Glutamatergic neuron (in vitro differentiated cells): ENCODE measurements at places on chromosomes 4 and X.

DNA sequence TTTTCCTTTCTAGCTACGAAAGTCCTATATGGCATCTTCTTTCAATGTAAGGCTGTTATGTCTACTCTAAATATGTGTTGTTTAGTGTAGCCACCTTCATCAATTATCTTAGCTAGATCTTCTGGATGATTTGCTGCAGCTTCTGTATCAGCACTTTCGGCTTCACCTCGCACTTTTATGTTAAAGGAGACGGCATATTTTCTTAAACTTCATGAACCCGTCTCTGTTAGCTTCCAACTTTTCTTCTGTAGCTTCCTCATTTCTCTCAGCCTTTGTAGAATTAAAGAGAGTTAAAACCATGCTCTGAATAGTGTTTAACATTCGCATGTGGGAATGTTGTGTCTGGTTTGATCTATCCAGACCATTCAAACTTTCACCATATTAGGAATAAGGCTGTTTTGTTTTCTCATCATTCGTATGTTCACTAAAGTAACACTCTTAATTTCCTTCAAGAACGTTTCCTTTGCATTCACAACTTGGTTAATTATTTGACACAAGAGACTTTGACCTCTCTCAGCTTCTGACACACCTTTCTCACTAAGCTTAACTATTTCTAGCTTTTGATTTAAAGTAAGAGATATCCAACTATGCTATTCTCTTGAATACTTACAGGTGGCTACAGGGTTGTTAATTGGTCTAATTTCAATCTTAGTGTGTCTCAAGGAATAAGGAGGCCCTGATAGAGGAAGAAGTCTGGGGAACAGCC, 476.8 kb downstream of the GABRG1 start:
- no peak for DNase-seq

DNA sequence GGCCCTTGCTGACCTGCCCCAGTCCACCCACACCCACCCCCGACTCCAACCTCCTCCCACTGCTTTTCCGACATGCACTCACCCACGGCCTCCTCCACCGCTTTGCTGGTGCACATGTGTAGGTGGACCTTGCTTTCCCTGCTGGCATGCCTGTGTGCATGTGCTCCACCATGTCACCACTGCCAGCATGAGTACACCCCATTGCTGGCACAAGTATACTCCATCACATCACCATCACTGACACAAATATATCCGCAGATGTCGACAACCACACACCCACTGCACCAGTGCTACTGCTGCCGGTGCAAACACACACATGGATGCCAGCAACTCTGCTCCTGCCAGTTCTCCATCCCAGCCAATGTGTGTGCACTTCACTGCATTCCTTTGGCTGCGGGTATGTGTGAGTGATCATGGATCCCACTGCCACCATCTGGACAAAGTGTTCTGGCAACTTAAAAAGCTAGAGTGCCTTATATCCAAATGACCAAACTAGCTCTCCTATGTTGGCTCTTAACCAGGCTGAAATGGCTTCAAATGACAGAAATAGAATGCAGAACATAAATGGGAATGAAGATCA, 1072.3 kb downstream of the RAPGEF2 start:
- no peak for DNase-seq

GRCh38 chr4:22240814-22241213, 275.1 kb downstream of the ADGRA3 start:
- no peak for DNase-seq

GRCh38 chr4:183355405-183355804, 33.2 kb upstream of the CLDN24 start:
- no peak for DNase-seq

DNA sequence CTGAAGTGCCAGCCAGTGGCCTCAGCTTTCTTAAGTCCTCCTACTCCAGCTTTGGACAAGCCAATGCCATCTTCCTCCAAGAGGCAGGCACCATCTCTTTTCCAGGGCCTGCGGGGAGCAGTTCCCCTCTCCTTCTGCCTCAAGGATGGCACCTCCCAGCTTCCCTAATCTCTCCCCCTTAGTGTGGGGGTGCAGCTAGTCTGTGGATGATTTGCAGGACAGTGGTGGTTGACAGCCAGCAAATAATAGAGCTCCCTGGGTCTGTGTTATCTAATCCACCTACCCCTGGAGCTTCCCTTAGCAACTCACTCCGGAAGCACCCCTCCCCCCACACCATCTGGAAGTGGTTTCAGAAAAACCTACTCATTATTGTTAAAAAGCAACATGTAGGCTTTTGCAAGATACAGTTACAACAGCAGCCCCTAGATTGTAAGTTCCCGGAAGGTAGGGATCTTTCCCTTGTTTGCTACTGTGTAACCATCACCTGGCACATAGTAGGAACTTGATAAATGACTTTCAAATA, 247.1 kb downstream of the BCOR start:
- no peak for DNase-seq

DNA sequence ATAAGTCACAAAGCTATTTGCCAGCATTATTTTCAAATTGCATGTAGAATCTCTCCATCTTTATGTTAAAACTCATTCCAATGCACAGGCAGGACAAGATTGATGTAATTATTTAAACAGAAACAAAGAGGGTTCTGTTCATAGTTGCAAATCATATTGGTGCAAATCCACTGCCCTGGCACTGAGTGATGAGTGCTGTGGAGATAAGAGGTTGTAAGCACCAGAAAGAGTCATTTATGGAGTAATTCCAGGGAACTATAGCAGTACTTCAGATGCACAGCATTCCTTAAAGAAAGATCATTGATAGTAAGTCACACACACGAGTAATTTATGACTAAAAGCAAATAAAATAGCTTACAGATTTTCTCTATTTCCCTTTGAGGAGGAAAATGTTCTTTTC, 337.7 kb upstream of the CTSO start:
- DNase-seq, result no peak

- DNase-seq, result no peak
These were observed 35.2 kb upstream of the LPAR4 start for GRCh38 chrX:78712336-78712735.

DNA sequence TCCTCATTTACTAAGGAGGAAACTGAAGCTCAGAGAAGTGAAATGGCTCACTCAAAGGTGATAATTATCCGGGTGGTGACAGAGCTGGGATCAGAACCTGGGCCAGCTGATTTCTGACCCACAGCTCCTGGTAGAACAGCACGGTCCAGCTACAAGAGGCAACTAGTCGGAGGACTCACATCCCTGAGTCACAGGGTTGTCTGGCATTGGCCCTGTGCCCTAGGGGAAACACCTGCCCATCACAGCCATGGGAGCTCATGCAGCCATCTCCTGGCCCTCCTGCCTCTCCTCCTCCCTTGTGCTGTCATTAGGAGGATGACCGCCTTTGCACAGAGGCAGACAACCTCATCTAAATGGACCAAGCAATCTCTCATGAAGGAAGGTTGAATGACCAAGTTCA, 115.2 kb upstream of the TSPAN5 start:
- DNase-seq, result no peak

DNA sequence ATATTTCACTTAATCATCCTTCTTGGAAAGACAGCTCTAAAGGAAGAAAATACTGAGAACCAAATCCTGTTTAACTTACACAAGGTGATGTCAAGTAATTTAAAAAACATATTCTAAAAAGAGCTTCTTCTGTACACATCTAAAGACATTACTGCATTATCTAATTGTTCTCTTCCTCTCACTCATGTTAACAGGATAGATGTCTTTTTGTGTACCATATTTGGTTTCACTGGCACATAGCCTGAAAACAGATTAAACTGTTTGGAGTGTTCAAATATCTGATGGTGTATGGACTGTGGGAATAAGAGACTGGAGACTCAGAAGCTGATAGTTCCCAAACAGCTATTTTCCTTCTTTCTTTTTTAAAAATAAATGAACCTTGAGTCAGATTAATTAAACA, 213.3 kb upstream of the MAB21L2 start:
- no peak for DNase-seq

- no peak for DNase-seq
These were observed 461.0 kb downstream of the RPA4 start for GRCh38 chrX:97344724-97345123.

DNA sequence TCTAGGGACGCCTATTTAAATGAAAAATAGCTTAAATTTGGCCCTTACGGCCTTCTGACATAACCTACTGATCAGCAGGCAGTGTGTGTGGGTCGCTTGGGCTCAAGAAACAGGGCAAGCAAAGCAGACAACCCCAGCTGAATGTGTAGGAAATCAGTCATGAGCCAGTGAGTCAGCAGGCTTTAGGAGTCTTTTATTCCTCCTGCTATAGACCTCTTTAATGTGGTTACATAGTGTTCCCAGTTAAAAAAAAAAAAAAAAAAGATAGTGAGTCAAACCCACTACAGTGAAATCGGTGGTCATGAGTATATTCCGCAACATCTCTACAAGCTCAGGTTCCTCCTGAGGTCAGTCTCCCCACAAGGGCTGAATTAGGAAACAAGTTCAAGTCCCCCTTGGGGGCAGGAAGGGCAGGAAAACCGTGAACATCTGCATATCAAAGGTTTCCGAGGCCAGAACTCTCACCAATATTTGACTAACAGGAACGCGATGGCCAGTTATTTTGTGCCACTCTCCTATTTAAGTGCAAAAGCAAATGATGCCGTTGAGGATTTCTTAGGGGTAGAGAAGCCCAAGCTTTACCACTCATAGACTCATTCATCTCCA, 32.7 kb downstream of the ACSL1 start:
- no peak for DNase-seq

DNA sequence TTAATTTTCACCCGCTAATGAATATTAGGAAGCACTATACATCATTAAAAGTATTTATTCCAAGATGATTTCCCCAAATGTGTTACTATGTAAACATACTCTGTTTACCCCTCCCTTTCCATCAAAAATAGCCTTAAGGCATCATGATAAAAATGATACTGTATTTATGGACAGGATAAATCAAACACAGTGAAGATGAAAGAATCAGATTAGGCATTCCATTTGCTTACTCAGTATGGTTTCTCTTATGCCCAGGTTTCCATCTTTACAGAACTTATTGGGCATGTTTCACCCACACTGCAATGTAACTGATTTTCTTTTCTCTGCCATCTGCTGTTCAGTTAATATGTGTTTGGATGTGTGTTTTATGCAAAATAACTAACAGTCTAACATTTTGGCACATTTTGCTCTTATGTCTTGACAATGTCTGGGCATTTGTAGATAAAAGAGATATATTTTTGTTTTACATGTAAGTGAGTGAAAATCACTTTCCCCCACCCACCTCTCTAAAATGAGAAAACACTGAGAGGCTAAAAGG, 445.2 kb downstream of the RPA4 start:
- DNase-seq, result no peak

DNA sequence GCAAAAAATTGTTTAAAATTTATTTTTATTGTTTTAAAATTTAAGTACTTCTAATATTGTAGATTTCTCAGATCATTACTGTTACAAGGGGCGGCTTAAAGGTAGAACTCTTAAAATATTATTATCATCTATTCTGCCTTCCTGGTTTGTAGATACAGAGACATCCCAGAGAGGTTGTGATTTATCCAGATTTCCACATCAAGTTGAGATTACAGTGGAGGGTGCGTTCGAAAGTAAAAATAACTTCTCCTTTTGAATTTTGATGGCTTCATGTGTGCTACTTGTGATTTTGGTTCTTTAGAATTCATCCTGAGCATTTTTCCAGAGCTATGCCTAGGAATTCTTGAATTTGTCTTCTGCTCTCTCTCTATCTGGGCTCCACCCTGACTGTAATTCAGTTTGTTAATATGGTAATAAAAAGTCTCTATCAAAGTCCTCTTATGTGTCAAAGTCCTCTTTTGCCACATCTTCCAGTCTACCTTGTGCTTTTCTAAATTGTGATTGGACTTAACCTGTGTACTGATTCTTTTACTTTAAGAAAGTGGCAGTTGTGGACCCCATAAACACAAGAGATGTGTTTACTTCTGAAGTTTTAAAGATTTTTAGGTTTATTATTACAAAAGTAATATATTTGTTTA, 37.2 kb downstream of the CLCN3 start:
- no peak for DNase-seq

- DNase-seq, result no peak
These were observed 190.4 kb downstream of the GABRB1 start for GRCh38 chr4:47221721-47222120.

GRCh38 chr4:74858921-74859562, 64.7 kb upstream of the BTC start:
- DNase-seq, result no peak

DNA sequence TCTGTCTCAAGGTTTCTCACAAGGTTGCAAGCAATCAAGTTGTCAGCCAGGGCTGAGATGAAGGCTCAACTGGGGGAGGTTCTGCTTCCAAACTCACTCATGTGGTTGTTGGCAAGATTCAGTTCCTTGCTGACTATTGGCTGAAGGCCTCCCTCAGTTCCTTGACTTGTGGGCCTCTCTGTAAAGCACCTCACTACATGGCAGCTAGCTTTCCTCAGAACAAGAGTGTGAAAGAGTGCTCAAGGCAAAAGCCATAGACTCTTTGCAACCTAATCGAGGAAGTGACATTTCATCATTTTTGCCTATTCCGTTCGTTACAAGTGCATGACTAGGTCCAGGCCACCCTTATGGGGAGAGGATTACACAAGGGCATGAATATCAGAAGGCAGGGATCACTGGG, 52.0 kb downstream of the CXorf58 start:
- no peak for DNase-seq

- no peak for DNase-seq
These were observed 10.1 kb downstream of the GDPD2 start for GRCh38 chrX:70432936-70433847.

DNA sequence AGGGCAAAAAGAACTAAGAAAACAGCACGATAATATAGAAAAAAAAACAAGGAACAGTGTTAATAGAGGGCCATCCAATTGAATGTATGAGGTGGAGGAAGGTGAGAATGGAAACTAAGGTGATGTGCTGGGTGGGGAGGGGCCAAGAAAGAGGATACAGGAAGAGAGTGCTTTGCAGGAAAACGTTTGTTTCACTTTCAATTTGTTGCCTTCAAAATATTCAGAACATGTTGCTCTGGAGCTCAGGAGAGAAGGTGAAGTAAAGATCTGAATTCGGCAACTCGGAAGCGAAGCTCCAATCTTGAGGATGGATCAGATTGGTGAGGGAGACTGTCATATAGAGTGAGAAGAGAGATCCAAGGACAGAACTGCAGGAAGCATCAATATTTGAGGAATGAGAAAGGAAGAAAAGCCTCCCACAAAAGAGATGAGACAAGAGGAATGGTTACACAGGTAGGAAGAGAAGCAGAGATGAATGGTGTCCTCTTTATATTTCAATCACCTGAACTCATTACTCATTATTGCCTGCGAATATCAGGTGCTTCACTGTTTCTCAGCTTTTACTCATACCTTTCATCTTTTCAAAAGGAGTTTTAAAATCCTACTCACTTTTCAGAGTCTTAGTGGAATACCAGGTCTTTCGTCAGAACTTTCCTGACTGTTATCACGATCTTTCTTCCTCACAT, 14.7 kb upstream of the SEC24D start:
- no peak for DNase-seq
